ENCODE measurements at places on chromosomes 13 and 19.

- peak; percentile 68 for DNase-seq
These were observed 622 bp downstream of the DNM2 start for GRCh38 chr19:10718205-10719196.

GRCh38 chr19:37691881-37692504, 27.6 kb downstream of the ZNF607 start:
- peak; percentile 22 for DNase-seq

DNA sequence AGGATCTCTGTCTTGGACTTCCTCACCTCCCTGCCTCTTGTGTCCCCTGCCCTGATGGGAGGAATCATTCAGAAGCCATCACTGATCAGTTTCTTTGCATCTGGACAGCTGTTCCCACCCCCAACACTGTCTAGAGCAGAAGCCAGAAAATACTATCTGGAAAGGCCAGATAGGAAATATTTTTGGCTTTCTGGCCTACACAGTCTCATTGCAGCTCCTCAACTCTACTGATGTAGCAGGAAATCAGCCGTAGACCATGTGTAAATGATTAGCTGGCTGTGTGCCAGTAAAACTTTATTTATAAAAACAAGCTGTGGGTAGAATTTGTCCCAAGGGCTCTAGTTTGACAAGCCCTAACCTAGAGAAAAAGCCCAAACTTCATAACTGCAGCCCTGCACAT, 5.6 kb downstream of the SIGLEC7 start:
- no peak for DNase-seq

DNA sequence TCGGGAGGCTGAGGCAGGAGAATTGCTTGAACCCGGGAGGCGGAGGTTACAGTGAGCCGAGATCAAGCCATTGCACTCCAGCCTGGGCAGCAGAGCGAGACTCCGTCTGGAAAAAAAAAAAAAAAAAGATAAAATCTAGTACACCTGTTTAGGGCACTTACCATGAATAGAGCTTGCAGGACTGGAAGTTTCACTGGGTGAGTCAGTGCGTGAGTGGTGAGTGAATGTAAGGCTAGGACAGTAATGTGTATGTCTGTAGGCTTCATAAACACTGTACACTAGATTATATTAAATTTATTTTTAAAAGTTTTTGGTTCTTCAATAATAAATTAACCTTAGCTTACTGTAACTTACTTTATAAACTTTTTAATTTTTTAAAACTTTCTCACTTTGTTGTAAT, 22.9 kb downstream of the PPP5C start:
- no peak for DNase-seq

- no peak for DNase-seq
These were observed 36.8 kb downstream of the RAB20 start for GRCh38 chr13:110524541-110525257.

DNA sequence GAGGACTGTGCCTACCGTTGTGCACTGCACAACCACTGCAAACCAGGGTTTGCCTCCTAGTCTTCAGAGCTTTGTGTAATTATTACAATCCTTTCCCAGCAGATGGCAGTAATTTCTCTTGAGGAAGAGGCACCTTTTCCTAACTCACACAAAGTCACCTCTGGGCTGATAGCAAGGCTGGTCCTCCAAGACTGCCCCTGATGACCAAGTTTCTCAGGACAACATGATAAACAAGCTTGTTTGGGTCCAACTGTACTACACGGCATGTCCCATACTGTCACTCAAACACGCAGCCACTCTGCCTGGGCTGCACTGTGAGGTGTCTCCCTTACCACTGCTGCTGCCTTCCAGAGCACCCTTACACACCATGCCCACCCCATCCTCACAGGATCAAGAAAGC, 39.3 kb downstream of the RFXAP start:
- peak; percentile 58 for DNase-seq

GRCh38 chr13:60402022-60402421, 5.0 kb downstream of the TDRD3 start:
- DNase-seq: no peak

DNA sequence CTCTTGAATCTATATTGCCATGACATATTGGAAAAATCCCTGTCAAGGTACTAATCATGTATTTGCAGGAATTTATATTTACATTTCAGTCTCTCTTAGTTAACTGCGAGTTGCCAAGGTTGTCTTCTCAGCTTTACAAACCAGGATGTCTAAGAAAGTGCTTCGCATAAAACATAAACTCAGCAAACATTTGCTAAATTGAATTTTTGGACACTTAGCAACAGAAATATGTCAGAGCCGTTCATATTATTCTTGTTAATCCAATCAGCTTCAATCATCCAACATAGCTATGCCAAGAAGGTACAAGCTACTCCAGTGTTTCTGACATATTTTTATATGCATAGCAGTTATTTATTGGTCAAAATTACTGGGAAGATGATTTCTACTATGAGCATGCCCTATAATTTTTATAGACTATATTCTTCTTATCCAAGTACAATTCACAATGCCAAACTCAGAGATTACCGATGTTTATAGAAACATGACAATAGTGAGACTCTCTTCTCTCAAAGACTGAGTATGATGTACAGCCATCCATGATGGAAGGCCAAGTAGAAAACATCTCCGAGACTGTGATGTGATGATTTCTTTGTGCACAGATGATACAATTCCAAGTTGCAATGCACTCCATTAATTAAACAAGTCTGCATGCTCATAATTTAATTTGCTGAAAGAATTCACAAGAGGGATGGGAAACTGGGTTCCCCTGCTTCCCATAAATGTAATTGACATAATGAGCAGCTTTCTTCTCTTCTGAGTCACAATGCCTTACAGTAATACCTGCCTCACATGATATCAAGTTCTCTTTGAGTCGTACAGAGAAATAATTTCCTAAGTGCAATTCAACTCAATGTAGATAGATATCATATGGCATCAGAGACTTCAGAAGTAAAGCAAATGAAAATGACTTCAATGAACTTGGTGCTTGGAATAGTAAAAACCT, 776.3 kb downstream of the EFNB2 start:
- DNase-seq: no peak

- no peak for DNase-seq
These were observed 565.7 kb downstream of the EFNB2 start for GRCh38 chr13:105969761-105970160.

DNA sequence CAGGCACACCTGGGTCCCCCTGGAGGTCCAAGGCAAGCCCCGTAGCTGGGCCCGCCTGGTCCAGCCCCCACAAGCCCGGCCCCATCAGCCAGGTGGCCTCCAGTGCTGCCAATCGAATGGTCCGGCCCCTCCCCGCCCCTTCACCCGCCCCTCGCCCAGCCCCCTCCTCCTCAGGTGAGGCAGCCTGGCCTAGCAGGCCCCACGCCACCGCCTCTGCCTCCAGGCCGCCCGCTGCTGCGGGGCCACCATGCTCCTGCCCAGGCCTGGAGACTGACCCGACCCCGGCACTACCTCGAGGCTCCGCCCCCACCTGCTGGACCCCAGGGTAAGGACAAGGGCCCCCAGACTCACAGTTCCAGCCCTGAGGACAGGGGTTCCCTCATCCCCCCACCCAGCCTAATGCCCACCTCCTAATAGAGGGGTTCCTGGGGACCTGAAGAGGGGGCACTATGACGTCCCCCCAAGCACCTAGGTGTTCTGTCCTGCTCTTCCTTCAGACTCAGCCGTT, at the start of gene HPN:
Gene HPN, plus strand, starts transcription at position 174 of the 508 bp plus-strand sequence. CDS start 786 bp downstream, outside the sequence.
- DNase-seq: no peak

DNA sequence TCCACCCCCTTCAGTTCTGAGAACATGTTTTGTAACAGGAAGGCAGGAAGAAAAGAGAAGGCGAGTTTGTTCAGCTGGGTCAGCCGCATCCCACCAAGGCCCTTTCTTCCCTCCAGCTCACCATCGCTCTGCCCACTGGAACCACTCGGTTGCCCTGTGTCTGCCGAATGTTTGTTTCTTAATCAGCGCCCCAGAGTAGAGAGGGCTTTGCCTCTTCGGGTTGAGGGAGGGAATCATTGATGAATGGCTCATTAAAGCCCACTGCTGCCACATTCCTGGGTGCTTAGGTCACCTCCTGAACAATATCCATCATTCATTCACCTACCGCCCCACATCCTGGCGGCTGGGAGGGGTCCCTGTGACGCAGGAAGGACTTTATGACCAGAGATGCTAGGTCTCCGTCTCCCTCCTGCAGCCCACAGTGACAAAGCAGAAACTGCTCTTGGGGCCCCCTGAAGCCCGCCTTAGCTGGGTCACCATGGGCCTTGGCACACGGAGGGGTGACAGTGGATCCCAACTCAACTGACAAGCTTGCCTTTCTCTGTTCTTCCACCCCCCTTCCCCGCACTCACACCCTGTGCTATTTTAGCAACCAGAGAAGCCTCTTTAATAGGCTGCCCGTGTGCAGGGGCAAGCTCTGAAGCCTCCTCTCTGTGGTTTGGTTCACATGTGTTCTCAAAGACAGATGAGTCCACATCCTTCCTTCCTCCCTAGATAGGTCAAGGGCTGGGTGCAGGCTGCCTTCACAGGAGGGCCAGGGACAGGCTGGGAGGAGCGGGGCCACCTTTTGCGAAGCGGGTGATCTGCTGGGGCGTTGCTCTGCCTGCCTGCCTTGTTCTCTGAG, 46.2 kb downstream of the ACTN4 start:
- peak; percentile 79 for DNase-seq

DNA sequence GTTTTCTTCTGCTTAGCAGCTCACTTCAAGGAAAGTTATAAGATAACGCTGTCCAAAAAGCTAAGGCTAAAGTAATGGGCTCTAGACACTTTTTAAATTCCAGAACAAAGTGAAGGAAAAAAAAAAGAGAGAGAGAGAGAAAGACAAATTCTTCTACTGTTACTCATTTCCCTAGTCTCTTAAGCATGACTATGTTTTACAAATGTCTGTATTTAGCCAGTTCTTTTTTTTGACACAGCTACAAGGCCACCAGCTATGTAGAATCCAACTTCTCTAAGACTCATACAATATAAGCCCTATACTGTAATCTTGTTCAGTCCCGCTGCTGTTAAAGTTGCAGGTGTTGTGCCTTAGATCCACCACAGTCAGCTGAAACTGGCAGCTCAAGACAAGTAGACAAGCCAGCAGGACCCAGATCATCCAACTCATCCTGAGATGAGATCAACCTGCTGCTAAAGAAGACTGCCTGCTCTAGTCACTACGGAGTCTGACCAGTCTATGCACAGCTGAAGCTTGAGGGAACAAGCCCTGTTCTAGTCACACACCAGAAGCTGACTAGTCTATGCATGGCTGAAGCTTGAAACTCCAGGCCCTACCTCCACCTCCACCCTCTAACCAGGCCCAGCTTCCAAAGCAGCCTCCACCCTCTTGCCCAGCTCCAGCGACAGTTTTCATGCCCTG, 10.3 kb upstream of the ZNF83 start:
- no peak for DNase-seq

GRCh38 chr13:75307370-75307949, 174.5 kb downstream of the TBC1D4 start:
- no peak for DNase-seq

DNA sequence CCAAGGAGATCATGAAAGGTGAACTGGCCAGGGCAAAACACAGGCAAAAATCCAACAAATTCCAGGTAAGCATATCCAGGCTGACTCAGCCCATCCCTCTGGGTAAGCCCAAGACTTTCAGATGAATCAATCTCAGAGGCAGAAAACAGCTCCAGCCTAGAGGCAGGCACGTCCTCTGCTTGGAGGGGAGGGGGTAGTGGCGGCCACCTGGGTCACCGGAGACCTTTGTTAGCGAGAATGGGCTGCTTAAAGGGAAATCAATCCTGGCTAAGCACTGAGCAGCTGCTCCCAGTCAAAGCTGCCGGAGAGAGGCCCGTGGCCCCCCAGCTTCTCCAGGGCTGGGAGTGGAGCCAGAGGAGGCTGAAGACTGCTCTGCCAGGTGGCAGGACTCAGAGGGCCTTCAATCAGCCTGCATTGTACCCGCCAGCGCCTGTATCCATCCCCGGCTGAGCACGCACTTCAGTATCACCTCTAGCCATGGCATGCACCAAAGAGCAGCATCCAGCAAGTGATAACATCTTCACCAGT, 48.2 kb downstream of the PIN1 start:
- DNase-seq: no peak

- DNase-seq: no peak
These were observed 167.4 kb upstream of the OBI1 start for GRCh38 chr13:78826312-78826711.

- DNase-seq: no peak
These were observed 95.8 kb downstream of the WASF3 start for GRCh38 chr13:26653310-26653709.

DNA sequence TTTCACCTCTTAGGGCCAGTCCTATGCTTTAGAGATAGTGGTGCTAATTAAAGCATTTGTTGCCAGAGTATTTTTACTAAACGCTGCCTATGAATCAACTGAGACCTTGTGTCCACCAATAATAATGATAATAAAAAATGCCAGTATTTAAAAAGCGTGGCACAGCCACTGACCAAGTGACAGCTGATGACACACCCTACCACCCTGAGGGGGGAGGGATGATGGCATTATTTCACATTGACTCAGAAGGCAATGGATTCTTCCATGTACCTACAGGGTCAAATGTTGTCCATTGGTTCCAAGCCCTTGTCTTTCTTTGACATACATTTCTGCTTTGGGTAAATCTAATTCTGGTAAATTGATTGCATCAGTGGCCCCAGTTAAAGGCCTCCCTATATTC, 384.4 kb downstream of the DLEU7 start:
- no peak for DNase-seq

GRCh38 chr13:57918086-57918485, 286.5 kb downstream of the PCDH17 start:
- no peak for DNase-seq

DNA sequence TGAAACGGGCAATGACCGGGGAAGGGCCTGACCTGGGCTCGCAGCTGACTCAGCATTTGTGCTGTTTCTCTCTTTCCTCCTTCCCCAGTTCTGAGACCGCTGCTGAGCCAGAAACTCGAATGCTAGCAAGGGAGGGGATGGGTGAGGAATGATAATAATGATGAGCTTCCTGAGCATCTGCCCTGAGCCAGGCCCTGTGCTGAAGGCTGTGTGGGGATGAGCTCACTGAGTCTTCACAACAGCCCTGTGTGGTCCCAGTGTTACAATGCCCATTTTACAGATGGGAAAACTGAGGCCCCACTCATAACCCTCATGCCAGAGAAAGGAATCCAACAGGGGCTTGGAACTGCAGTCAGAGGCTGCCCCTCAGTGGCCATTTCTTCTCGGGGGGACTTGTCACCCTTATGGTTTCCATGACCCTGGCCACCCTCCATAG, 8.1 kb downstream of the SULT2B1 start:
- DNase-seq: peak; percentile 10

GRCh38 chr13:95378603-95379002, 77.4 kb upstream of the ABCC4 start:
- DNase-seq: no peak
